Cortex of kidney (tissue), 1 donor: ENCODE measurements at places on chromosomes 5 and 9.

- no peak for DNase-seq
Observed at GRCh38 chr9:76510041-76510440, 51.1 kb downstream of the GCNT1 start.

DNA sequence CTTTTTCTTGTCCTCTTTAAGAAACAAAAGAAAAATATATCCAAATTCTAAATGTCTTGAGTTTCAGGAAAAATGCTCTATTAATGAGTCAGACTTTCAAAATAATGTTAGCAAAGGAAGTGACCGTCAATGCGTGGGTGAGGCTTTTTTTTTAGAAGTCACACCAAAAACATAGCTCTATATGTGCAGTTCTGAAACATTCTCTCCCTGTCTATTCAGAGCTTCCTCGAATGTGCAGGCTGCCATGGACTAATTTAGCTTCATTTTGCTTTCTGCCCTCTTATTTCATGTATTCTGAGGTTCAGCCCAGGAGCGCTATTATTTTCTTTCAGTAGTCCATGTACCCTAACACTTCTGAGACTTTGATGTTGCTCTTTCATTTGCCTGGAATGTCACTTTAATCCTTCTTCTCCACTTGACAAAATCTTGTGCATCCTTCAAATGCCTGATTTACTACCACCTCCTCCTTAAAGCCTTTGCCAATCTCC, 72.5 kb upstream of the RASA1 start:
- no peak for DNase-seq

GRCh38 chr9:129023036-129023907, 4.9 kb downstream of the SH3GLB2 start:
- no peak for DNase-seq

GRCh38 chr5:147754372-147755122, 28.0 kb downstream of the JAKMIP2 start:
- DNase-seq = no peak

DNA sequence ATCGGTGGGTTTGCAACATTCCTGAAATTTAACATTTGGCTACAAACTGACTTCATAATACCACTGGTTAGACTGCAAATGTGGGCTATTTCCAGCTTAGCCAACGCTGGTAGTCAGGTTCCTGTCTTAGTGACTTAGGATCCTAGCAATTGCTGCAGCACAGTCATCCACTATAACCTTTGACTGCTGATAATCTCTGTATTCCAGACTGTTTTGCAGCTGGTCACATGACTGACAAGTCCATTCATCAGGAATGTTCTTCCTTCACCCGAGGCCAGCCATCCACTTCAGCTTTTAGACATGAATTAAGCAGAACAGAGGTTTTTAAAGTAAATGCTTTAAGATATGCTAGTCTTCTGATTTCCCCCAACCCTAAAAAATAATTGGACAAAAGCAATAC, 425.9 kb upstream of the MPDZ start:
- DNase-seq = no peak

DNA sequence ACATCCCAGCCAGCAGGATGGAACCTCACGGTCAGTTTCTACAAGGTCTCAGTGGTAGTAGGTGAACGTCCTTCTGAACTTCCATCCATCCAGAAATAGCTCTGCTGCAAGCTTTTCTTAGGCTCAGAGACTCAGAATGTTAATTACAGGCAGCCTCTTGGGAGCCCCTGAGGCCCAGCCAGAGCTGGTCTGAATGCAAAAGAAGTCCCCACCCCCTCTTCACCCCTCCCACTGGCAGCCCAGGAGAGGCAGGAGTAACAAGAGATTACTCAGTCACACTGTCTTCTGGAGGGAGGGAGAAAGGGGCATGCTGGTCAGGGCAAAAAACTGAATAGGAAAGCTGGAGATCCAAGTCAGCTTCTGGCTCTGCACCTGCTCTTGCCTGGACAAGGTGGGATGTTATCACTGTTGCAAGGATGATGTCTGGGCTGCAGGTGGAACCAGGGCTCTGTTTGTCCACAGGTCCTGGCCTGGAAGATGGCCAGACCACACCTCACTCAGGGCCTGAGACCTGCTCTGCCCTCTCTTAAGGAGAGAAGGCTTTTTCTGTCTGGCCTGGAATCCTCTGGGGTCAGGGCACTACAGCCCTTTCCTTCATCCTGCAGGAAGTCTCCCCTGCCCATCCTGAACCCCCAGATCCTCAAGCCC, 9.1 kb downstream of the ENHO start:
- DNase-seq = no peak

DNA sequence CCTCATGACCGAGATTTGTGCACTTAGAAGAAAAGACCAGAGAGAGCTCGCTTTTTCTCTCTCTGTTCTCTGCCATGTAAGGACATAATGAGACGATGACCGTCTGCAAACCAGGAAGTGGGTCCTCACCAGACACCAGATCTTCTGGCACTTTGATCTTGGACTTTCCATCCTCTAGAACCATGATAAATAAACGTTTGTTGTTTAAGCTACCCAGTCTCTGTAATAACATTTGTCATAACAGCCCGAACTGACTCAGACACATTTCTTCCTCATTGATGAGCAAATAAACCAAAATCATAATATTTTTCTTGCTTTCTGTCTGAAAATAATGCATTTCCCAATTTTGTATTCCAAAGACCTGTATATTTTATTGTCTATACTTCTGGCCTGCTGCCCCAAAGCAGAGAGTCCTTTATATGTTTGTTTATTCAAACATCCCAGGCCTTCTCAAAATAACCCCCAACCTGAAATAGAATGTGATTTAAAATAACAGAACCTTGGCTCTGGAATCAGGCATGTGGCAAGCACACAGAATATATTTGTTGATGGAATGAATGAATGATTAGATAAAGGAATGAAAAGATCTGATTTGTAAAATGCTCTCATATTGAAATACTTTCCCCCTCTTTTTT, 396.5 kb downstream of the ADGRV1 start:
- DNase-seq = no peak

GRCh38 chr5:90440644-90441043, 31.1 kb upstream of the CETN3 start:
- DNase-seq = no peak

GRCh38 chr9:70083429-70083828, 39.8 kb downstream of the MAMDC2 start:
- no peak for DNase-seq

DNA sequence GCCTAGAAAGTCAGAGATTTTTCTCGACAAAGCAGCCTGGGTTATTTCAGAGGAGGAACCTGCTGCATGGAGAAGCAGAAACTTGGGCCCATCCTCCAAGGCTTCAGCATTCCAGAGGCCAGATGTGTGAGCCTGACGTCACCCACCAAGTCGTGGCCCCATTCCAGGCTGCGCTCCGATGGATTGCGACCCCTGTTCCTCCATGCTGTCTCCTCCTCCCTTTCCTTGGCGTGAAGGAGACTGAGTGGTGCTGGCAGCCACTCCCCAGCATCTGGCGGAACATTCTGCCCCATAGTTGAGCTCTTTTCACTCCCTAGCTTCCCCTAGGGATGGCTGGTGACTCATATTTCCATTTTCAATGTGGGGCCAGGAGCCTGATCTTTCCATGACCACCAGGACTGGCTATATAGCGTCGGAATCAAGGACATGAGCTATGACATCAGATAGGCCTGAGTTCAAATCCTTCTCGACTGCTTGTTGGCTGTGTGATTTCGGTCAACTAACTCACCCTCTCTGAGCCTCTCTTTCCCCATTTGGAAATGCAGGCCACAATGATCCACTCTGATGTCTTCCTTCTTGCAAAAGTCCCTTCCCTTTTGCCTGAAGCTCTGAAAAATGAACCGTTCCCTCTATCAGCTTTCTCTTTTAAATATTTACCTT, 24.5 kb upstream of the DUSP1 start:
- DNase-seq = no peak

DNA sequence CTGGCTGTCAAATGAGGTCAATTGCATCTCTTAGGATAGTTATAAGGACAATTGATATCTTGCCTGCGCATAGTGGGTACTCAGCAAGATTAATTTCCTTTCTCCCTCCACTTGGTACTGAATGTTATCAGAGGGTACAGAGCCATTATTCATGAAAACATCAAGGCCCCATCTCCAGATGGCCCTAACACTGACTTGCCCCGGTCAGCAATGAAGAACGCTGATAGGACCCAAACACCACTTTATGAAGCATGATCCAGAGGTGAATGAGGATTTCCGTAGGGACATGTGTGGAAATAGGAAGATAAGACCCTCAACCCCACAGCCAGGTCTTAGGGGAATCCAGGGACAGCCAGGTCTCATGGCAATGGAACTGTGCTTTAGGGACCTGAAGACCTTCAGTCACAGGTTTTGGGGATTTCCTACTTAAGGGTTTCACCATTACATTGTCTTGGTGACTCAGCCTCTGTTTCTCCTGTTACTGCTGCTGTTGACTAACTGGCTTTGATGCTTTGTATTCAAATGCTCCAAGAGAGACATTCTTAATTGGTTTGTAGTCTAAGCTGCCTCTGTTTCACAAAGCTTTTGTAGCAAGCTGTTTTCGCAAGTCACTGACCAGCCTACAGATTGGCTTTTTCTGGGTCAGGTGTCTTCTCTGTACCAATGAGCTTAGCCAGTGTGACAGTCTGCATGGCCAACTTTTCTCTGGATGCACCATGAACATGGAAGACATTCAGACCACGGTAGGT, 35.3 kb upstream of the IQGAP2 start:
- no peak for DNase-seq

DNA sequence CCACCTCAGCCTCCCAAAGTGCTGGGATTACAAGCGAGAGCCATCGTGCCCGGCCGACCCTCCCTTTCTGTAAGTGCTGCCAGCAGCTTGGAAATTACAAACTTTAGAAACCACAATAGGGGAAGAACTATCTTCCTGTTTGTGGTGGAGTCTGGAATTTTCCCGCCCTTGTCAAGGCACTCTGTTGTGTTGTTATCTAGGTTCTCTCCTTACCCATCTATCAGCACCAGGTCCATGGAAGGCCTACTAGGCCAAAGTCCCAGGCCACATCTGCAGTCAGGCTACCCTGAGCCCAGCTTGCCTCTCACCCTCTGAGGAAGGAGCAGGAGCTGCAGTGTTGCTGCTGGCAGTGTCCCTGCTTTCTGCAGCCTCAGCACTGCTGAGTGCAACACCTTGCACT, 214.9 kb downstream of the MCTP1 start:
- no peak for DNase-seq

- no peak for DNase-seq
Observed at GRCh38 chr9:18658804-18659705, 185.1 kb downstream of the ADAMTSL1 start.

- no peak for DNase-seq
Observed at GRCh38 chr9:74173284-74173683, 323.9 kb upstream of the RORB start.

- no peak for DNase-seq
Observed at GRCh38 chr5:159619826-159620225, 289.5 kb upstream of the IL12B start.

- no peak for DNase-seq
Observed at GRCh38 chr5:151675611-151676313, 11.0 kb downstream of the SPARC start.

DNA sequence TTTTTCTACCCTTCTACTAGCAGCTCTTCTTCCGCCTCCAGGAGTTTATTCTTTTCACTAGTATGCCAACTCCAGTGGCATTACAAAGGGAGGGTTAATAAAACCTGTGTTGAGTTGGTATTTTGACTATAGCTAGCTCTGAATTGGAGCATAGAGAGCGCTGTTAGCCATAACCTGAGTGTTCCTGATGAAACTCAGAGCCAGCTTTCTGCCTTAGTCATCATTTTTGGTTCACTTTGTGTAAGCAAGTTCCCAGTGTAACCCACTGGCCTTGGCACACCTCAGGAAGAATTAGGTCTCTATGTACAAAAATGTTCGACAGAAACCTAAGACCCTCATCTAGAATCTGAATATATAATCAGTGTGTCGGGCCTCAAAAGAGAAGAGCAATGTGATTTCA, 238.9 kb downstream of the NR3C1 start:
- no peak for DNase-seq

DNA sequence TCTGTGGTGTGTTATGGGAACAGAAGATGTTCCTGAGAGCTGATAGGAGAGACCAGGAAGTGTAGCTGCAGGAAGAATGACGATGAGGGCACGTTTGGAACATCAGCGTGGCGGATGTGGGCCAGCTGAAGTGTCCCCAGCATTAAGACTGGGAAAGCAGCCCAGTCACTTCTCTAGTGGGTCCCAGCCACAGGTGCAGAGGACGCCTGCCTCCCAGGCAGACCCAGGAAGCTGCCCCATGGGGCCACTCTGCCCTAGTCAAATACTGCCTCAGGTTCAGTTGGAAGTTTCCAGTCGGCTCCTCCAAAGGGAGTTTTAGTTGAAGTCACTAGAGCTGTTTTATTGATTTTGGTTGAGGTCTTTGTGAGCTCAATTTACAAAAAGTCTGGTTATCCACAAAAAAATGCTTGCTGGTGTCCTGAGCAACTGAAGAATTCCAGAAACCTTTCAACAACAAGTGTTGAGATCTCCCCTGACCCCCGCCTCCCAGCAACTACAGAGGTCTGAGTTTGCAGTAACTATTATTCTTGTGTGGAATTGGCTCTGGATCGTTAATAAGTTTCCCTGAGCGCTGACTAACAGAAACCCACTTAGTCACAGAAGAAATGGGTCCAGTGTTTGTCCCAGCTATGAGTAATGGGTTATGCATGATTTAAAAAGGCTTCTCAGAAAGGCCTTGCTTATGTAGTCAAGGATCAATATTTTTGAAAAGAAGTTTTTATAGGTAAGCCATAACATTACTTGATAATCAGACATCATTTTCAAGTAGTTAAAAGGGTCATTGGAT, 294.1 kb downstream of the FANCC start:
- DNase-seq = no peak

DNA sequence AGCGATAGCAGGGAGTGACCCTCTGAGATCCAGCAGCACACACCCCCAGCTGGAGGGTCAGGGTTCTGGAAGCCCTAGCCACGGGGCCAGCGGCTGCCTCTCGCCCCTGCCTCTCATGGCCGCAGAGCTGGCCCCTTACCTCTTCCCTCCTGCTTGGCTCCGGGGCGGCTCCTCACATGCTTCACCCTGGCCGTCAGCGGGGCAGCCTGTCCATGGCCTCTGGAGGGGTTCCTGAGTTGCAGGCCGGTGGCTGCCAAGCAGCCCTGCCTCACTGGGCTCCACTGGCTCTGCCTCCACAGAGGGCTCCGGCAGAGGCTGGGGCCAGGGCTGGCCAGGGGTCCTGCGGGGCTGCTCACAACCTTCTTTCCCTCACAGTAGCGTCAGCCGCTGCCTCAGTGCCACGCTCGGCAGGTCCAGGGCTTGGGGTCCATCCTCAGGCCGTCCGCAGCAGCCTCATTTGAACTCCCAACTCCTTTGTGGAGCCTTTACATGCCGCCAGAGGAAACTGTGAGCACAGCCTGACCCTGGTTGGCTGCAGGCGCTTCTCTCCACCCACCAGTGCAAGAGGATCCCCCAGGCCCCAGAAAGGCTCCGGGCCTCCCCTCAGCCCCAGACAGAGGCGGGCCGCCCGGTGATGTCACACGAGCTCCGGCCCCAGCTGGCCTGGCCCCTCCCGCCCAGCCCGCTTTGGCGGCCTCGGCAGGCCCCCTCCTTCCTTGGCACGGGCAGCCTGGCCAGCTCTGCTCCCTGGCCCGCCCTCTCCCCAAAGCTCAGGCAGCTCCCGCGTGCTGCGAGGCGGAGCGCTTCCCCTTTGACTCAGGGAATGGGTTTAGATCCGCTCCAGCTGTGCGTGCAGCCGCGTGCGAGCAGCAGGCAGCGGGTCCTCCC, at the start of gene ANGPTL2:
ANGPTL2 (minus strand) TSS at position 460 of the 888 bp plus-strand sequence. CDS start 13,904 bp downstream, outside the sequence.
- no peak for DNase-seq
